ENCODE measurements at places on chromosomes 5 and 9.

GRCh38 chr5:37888476-37888875 is 48.6 kb upstream of the GDNF start:
- no peak for DNase-seq

- no peak for DNase-seq
These were observed 39.9 kb downstream of the ERP44 start for GRCh38 chr9:100058699-100059579.

DNA sequence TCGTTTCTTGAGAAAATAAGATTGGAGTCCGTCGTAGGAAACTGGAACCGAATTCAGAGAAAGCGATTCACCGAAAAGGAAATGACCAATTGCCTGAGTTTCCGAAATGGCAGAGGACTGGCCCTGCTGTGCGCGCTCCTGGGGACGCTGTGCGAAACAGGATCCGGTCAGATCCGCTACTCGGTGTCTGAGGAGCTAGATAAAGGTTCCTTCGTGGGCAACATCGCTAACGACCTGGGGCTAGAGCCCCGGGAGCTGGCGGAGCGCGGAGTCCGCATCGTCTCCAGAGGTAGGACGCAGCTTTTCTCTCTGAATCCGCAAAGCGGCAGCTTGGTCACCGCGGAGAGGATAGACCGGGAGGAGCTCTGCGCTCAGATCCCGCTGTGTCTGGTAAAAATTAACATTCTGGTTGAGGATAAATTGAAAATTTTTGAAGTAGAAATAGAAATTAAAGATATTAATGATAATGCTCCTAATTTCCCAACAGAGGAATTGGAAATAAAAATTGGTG is 379 bp downstream of the PCDHGA3 start:
- DNase-seq: no peak

GRCh38 chr9:120729791-120730241 is 15.5 kb upstream of the MEGF9 start:
- no peak for DNase-seq

DNA sequence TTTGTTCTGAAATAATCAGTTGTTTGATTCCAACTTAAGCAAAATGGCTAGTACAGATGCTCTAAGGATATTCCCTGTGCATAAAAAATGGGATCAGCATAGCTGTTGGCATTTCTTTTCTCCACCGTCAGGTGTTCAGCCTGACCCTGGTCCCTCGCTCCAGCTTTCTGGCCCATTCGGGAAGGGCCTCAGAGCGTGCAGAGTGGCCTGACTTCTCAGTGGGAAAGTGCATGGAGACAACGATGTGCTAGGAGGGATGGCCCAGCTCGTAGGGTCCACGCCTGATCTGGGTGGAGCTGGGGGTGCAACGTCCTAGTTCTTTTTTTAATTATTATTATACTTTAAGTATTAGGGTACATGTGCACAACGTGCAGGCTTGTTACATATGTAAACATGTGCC is 319.1 kb upstream of the IRX4 start:
- no peak for DNase-seq

DNA sequence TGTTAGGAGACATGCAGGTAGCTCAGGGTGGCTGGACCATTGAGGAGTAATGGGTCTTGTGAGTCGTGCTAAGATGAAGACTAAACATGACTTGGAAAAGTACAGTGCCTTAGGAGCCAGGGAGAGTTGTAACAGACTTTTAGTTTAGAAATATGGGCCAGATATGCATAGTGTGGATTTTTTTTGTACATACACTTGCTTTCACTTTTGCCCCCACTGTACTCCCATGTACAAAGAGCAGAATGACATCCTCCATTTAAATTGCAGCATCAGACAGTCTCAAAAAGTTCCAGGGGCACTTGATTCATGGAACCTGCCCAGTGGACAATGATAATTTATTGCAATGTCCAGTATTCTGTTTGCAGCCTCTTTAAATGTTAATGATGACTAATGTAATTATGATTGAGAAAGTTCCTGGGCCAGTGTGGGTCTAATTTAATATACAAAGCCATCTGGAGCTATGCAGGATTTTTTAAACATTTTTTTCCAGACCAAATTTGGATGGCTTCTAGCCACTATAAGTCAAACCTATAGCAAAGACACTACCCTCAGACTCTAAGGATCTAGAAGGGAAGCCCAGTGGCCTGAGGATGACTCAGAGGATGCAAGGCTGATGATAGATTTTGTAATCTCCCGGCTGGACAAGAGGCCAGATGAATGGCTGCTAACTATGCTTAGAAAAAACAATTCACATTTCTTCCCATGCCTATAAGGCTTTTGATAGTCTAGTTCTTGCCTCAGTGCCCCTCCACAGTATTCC is 80.1 kb downstream of the TRPC7 start:
- no peak for DNase-seq

DNA sequence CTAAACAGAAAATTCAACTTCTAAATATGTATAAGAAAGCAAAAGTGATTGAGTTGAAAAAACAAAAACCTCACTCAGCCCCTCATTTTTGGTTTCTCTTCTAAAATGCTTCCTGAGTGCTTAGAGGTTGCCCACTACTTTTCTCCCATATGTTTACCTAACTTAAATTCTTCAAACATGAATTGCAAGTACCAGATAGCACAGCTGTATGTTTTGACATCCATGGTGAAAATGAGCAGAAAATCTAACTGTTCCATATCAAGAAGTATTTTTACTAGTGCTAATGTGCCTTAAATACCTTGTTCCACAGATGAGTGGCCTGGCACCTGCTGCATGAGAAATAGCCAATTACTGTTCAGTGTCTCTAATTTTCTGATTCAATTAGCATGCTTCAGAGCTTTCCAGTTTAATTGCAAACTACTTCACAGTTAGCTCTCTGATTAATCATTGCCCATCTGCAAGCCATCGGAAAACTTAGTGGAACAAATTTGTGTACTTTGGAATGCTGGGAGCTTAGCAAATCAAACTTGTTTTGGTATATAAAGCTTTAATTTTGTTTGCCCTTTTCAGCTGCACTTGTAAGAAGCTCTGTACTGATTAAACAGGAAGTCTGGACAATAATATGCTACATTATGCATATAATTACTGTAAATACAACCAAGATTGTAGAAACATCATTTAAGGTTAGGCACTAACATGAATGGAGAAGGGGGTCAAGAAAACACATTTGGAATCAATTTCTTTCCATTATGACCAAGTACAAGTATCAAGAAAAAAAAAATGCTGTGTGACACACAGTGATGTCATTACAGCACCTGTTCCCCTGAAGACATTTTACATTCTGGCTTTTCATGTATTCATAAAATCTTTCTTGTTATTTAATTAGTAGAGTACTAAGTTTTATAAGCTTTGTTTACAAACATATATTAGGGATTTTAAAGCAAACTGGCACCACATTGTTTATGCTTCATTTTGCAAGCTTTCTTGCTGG is 65.6 kb downstream of the POU5F2 start:
- no peak for DNase-seq

DNA sequence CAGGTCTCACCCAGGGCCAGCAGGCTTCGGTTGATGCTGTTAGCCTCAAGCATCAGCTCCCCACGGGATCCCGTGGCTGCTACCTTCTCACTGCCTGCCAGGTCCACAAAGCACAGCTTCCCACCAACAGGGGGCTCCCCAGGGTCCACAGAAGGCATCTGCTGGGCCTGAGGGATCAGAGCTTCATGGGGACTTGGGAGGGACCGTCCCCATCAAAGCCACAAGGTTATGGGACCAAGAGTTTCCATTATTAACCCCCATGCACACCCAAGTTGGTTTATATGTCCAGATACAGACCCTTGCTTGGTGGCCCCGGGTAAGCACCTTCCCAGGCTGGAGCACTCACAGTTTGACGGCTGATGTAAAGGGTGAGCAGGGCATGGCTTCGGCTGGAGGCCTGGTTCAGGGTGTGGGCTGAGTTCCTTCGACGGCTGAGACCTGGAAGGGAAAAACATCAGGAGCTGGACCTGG is 3.0 kb downstream of the KIF12 start:
- DNase-seq: no peak

DNA sequence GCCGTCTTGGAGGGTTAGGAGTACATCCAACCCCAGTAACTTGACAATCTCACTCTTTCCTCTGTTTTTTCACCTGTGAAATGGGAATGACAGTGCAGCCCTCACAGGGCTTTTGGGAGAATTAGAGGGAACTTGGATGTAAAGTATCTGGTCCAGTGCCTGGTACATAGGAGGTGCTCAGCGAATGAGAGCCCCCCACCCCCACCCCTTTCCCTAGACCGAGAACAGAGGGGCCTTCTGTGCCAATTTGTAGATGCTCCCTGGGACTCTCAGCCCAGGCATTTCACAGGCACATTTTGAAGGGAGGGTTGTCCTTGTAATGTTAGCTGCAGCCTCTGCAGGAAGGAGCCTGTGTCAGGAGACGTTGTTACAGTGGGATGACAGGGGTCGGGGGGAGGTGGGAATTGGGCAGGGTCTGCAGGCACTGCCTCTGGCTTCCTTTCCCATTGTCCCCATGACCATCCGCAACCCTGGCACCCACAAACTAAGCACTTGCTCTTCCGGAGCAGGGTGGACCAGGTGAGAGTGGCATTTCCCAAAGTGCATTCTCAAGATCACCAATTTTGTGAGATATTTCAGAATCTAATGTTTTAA is 47.0 kb downstream of the AMBP start:
- DNase-seq: no peak

GRCh38 chr5:2007496-2007877 is 124.8 kb upstream of the IRX4 start:
- DNase-seq: no peak

DNA sequence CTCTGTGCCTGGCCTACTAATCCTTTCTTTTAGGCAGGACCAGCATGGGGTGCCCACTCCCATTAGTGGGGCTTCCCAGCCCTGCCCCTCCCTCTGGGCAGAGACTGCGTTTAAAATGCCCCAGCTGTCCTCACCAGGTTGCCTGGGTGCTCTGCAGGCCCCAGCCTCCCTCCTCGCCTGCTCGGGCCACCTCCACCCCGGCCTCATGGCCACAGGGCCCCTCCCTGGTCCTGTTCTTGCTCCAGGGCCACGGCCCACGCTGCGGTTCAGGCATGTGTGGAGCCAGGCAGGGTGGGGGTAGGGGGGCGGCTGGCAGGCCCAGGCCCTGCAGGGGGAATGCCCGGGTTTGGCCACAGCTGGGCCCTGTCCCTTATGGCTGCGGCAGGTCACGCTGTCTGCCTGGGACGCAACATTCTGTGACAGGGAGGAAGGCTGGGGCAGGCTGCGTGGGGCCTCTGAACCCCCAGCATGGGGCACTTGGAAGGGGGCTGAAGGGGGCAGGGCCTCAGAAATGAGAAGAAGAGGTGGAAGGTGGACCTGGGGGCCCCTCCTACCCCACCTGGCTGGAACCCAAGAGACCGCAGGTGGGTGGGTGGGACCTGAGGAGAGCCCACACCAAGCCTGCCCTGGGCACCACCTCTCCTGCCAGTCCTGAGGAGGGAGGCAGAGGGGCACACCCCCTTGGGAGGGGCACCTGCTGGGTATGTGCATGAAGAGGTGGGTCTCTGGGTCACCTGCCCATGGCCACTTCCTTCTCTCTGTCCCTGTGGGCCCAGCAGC is at the start of gene LCN12:
LCN12 (plus strand) TSS at position 733 of the 780 bp plus-strand sequence. CDS start 55 bp downstream, outside the sequence.
- no peak for DNase-seq

DNA sequence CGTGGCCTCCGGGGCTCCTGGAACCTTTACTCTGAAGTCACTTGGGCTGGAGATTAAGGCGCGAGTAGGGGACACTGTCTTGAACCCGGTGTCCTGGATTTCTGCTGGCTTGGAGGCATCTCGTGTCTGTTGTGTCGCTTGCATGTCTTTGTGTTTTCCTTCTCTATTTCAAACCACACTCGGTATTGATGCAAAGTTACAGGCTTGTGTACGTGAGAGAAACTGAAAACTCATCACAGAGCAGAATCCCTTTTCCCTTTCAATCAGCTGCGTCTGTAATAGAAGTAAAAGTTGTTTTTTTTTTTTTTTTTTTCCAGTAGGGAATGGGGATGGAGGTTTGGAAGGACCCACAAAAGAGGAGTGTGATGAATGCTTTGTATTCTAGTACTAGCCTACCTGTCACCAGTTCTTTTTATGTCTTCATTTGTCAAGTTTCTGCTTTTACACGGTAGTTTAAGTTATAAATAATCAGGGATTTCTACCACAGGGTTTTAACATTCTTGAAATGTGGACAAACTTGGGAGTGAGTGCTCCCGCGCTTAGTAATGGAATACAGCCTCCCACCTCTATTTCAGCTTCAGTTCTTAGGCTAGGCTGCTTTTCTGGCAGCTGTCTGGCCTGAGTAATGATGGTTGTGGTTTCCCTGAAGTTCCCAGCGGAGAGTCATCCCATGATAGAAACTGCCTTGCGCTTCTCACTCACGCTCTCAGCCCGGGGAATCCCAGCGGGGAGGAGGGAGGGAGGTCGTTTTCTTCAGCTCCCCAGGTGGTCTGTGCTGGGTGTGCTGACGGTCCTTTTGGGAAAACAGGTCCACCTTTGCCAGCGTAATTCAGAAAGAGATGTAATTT is 763 bp downstream of the TJP2 start:
- no peak for DNase-seq

DNA sequence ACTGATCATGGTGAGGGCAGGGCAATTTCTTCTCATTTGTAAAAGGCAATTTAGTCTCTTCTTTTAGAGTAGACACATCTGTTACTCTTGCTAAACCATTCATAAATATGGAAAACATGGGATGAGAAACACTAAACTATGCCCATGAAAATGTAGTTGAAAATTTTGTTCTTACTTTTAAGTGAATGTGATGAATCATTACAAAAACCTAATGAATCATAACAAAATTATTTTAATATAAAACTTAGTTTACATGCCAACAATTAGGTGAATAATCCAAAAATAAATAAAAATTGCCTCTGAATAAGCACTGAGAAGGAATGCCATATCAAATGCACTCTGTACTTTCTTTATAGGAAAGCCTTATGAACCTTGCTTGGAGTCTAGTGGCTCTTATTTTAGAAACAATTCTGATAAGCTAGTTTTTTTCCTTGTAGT is 297.7 kb upstream of the EFNA5 start:
- DNase-seq: no peak

DNA sequence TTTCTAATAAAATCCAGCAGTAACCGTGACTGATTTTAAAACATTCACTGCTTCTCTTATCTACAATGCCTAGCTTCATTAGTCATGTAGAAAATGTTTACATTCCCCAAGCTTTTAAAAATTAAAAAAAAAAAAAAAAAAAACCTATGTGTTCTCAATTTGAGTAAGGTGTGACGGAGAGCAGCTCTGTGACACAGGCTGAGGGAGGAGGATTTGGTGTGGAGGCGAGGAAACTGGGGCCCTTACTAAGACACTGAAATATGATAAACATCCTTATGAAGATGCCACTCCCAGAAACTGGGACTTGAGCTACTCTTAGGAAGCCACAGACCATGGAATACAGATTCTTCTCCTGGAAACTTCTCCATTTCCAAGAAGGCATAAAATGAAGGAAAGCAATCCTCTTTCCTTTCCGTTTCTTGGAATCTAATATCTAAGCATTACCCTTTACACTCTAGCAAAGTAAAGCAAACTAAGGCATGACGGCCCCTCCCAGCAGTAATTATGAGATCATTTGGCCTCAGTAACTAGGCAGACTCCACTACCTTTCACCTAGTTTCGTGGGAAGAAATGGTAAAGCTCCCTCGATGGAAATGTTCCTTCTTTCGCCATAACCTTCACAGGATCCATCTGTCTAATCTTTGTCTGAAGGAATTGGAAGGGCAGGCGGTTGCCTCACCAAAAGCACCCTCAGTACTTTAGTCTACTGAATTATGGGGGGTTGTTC is 23.5 kb downstream of the GRAMD2B start:
- no peak for DNase-seq

GRCh38 chr5:126309860-126310259 is 113.3 kb upstream of the GRAMD2B start:
- no peak for DNase-seq
